Cardiac muscle cell (in vitro differentiated cells and primary cell): ENCODE measurements at places on chromosomes 1 and 21.
A peak's percentile ranks its signal among the peaks of the same experiment; 100 is the strongest.

DNA sequence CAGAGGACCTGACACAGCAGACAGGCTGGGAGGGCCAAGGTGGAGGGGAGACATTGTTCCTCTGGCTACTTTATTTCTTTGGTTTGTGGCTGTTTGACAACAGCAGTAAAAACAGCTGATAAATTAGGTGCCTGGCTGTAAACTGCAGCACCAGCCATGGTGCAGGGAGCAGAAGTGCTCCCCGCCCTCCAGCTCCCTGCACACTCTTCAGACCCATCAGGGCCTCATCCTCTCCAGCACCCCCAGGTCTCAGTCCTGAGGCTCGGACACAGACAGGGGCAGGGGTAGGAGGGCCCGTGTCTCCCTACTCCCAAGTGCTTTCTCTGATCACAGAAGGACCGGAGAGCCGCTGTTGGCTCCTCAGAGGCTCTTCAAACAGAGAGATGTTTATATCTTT lies 17.7 kb upstream of the LRRN2 start:
- DNase-seq: no peak

GRCh38 chr1:10117865-10118264 lies 85.1 kb downstream of the UBE4B start:
- no peak for DNase-seq

GRCh38 chr1:86105533-86105866 lies 51.1 kb downstream of the COL24A1 start:
- no peak for DNase-seq

- DNase-seq: no peak
Observed at GRCh38 chr1:115189814-115190539, 100.7 kb upstream of the TSPAN2 start.

GRCh38 chr1:192272732-192273131 lies 44.1 kb upstream of the RGS21 start:
- DNase-seq: no peak

- no peak for DNase-seq
Observed at GRCh38 chr1:89790592-89790991, 30.2 kb upstream of the LRRC8D start.

DNA sequence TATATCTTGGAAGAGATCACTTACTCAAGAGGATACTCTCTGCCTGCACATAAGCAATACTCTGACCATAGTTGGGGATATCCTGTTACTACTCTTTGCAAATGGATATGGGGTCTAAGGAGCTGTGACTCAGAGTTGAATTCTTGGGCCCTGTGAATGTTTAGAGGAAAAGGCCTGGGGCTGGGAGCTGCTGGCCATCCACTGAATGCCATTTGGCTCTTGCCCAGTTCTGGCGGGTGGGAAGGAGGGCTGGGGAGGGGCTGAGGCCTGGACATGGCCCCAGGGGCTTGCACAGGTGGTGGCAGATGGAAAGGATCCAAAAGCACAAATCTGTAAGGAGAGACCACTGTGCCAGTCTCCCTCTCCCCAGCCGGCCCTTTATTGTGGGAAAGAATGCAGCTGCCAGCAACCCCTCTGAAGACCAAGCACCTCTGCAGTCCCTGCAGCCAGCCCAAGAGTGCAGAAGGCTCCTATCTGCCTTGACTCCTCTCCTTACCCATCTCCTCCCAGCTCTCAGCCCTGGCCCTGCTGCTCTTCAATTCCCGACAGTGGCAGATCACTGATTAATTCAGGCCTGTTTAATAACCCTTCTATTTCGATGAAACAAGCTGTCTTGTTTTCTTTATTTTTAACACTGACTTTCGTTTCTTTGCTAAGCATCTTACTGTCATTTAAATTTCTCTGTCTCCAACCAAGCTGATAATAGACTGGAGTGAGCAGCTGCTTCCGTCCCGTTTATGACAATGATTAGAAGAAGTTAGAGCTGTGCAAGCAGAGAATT lies 12.1 kb downstream of the PLXNA2 start:
- DNase-seq: peak; percentile 61

- no peak for DNase-seq
Observed at GRCh38 chr21:30482130-30482529, 2.0 kb upstream of the KRTAP19-1 start.

- DNase-seq: peak; percentile 39
Observed at GRCh38 chr1:89980605-89981004, 14.3 kb upstream of the ZNF326 start.

DNA sequence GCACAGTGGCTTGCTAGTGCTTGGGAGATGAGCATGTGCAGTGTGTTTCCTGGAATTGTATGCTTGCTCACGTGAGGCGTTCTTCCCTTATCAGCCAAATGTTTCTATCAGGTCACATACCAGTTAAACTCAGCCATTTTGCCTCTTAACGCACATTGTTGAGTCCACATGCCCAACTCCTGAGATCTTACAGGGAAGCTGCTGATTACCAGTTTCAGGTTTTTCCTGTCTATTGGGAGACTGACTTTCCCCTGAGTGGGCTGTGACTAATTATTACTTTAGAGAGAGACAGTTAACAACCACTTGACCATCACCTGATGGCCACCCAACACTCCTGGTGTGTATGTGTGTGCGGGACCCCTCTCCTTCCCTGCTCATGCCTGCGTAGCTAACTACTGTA lies 161.3 kb upstream of the PTGFR start:
- DNase-seq: no peak

DNA sequence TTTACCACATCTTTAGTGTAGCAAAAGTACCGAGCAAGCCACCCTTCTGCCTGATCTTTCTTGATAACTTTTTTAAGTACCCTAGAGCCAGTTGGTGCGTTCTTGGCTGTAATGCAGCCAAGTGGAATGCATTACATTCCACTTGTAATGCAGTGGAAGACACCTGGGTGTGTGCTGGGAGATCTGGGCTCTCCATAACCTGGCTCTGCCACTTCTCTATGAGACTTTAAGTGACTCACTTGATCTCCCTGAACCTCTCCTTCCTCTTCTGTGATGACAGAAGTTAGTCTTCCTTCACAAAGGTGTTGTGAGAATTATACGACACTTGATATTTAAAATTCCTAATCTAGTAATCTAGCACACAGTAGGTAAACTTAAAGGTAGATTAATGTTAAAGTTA lies 35.3 kb upstream of the NFIA start:
- DNase-seq: no peak

- DNase-seq: no peak
Observed at GRCh38 chr21:32929633-32930038, 96.1 kb upstream of the OLIG2 start.

- peak; percentile 34 for DNase-seq
Observed at GRCh38 chr1:167196166-167196565, 24.5 kb upstream of the POU2F1 start.

- DNase-seq: peak; percentile 91
Observed at GRCh38 chr1:186404454-186405051, 28.9 kb downstream of the ODR4 start.

DNA sequence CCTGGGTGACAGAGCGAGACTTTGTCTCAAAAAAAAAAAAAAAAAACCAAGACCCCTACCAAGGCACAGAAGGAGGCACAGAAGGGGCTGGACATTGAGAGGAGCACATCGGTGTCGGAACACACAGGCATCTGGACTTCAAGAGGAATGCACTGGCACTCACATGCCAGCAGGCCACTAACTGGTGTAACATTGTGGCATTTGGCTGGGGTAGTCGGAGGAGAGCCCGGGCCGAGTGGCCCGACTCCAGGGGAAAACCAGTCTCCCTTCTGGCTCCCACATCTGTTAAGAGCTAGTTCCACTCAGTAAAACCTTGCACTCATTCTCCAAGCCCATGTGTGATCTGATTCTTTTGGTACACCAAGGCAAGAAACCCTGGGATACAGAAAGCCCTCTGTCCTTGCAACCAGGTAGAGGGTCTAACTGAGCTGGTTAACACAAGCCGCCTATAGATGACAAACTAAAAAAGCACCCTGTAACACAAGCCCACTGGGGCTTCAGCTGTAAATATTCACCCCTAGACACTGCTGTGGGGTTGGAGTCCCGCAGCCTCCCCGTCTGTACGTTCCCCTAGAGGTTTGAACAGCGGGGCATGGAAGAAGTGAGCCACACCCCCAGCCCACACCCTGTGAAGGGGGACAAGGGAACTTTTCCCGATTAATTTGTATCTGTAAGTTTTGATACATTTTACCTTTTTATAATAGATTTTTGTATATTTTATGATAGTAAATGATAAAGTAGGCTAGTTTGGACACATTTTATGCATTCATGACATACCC lies 17.2 kb upstream of the AKIRIN1 start:
- no peak for DNase-seq

DNA sequence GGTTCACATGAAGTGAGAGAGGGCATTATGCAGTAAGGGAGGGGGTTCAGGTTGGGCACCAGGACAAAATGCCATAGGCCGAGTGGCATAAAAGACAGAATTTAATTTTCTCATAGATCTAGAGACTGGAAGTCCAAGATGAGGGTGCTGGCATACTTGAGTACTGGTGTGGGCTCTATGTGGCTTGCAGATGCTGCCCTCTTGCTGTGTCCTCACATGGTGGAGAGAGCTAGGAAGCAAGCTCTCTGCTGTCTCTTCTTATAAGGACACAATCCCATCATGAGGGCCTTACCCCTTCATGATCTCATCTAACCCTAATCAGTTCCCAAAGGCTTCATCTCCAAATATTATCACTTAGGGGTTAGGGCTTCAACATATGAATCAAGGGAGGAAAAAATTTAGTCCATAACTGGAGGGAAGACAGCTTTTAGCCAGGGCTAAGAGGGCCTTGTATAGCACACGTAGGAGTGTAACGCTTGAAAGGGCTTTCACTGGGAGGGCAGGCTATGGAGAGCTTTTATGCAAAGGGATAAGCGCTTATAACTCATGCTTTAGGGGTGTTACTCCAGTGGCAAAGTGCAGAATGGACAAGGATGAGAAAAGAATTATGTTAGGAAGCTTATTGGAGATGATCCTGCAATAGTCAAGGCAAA lies 64.5 kb downstream of the PLPPR5 start:
- no peak for DNase-seq

DNA sequence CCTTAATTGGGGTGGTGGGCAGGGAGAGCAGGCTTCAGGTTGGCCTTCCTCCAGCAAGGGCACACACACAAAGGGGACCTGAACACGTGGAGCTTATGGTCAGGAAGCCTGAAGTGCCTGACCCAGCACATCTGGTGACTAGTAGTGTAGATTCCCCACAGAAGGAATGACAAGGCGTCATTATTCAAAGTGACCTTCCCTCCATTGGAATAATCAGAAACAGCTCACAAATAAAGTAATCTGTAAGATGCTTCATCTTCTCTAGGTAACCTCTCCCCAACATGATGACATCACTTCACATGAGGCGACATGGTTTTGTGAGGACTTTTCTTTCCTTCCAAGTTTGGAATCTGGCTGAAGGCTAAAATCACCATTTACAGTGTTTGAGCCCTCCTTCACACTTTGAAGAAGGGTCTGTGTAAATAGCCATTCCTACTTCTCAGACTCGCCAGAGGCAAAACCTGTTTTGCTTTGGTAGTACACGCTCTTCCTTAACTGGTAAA lies 32.8 kb upstream of the ERG start:
- DNase-seq: no peak

- no peak for DNase-seq
Observed at GRCh38 chr1:226541231-226541630, 7.3 kb upstream of the STUM start.

DNA sequence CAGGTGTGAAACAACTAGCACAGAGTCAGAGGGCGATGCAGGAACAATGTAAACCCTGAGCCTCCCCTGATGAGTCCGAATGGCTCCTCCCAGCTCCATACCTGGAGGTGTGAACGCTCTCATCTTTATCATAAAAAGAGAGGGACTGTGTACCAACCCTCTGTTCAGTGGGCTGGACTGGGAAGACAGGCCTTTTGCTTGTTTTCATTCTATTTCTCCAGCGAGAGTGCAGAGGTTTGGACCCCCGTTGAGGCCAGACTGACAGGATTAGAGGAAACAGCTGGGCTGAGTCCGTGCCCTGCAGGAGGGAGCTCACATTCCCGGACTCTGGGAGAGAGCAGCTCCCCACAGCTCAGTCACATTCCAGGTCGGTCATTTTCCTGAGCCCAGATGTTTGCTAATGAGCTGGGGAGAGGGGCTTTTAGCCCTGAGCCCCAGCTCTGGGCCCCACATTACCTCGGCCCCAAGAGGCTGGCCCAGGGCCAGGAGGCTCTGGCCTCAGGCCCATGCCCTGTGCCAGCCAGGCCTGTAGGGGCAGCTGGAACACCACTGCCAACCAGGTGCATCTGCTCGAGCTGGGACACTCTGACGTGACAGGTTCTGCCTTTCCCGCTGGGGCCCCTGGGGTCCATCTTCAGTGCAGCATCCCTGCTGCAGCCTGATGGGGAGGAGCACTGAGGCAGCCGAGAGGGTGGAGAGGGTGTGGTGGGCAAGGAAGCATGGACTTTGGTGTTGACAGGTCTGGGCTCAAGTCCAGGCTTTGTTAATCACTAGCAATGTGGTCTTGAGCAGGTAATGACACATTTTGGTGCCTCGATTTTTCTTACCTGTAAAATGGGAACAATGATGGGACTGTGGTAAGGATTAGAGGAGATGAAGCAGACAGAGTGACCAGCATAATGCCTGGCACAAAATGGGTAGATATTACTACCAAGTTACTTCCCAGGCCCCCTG lies 3.5 kb upstream of the NBL1 start:
- DNase-seq: no peak

- DNase-seq: peak; percentile 84
Observed at GRCh38 chr1:77126307-77126706, 92.9 kb downstream of the PIGK start.

DNA sequence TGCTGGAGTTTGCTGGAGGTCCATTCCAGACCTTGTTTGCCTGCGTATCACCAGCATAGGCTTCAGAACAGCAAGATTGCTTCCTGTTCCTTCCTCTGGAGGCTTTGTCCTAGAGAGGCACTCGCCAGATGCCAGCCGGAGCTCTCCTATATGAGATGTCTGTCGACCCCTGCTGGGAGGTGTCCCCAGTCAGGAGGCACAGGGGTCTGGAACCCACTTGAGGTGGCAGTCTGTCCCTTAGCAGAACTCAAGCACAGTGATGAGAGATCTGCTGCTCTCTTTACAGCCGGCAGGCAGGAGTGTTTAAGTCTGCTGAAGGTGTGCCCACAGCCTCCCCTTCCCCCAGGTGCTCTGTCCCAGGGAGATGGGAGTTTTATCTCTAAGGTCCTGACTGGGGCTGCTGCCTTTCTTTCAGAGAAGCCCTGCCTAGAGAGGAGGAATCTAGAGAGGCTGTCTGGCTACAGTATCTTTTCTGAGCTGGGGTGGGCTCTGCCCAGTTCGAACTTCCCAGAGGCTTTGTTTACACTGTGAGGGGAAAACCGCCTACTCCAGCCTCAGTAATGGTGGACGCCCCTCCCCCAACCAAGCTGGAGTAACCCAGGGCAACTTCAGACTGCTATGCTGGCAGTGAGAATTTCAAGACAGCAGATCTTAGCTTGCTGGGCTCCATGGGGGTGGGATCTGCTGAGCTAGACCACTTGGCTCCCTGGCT lies 205.0 kb downstream of the GPR52 start:
- DNase-seq: peak; percentile 2

DNA sequence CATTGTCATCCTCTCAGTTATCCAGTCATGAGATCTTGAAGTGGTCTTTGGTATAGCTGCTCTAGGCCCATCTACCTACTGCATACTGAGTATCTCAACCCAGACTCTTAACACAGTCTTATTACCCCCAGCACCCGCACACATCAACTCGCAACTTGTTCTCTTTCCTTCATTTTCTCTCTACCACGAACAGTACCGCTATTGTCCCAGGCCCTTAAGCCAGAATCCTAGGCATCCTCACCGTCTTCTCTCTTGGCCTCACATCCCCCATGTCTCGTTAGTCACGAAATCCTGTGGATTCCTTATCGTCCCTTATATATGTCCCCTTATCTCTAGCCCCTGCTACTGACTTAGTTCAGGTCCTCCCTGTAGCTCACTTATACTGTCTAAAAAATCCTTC lies 126.4 kb downstream of the TMEM53 start:
- DNase-seq: no peak
